ENCODE measurements at places on chromosomes 12 and 14. TPM values are rescaled to one million over a fixed set of nuclear protein-coding genes. Genes with fewer than 3 reads are reported as not detected.

Gene TAS2R31
- 8.1 TPM for total RNA-seq

Gene SLCO1B3
- total RNA-seq, result not detected

Gene CCND2
- total RNA-seq, result 104 TPM

Gene KRT6B
- not detected for total RNA-seq

- DNase-seq, result no peak
Measured at GRCh38 chr12:79482323-79482722, 208.4 kb downstream of the PAWR start.

- no peak for DNase-seq
Measured at GRCh38 chr12:97552410-97553121, 90.0 kb downstream of the RMST start.

- DNase-seq, result no peak
Measured at GRCh38 chr12:103802586-103802886, 38.5 kb downstream of the NT5DC3 start.

- DNase-seq, result peak; percentile 87
Measured at GRCh38 chr14:88013750-88014349, 8.9 kb downstream of the GPR65 start.

DNA sequence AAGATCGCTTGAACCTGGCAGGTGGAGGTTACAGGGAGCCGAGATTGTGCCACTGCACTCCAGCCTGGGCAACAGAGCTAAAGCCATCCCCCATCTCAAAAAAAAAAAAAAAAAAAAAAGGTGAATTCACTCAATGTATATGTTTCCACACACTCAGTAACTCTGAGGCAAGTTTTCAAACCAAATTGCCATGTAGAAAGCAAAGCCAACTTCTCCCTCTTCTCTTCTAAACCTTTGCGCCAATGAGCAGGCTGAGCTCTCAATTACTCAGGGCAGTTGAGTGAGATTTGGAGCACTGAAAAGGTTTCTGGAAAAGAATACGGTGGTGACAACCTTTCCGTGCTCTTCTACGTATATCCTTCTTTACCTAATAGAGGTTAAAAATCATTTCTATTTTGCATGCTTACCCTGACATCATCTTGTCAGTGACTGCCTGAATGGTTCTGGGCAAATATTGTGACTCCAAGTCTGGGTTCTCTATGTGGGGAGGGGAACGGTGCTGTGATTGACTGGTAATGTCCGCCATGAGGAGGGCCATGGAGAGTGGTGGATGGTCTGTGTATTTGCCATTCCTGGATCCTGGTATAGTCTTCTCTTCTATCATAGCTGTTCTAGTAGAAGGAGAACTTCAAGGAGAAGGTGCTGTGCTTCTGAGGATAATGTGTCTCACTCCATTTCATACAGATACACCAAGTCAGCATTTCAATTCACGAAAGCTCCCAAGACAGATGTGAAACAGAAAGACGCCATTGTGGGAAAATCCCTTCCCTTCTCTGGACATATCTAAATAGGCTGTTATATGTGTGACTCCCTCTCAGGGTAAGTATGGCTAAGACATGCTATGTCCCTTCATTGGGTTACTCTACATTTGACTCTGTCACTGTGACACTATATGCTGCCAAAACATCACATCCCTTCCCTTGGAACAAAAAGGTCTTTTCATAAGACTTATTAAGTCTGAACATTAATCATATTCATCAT is 46.2 kb upstream of the MED13L start:
- no peak for DNase-seq
